ENCODE measurements at places on chromosomes 5 and 9.

GRCh38 chr9:129223551-129224208 is 45.6 kb upstream of the IER5L start:
- DNase-seq: peak; percentile 21

- no peak for DNase-seq
Observed at GRCh38 chr9:20395651-20396050, 226.6 kb downstream of the MLLT3 start.

- peak; percentile 13 for DNase-seq
Observed at GRCh38 chr9:92989561-92989960, 42.2 kb downstream of the FGD3 start.

GRCh38 chr5:166582416-166582815 is 1709.0 kb upstream of the WWC1 start:
- DNase-seq: no peak

- no peak for DNase-seq
Observed at GRCh38 chr9:124017929-124018729, 6.6 kb downstream of the LHX2 start.

GRCh38 chr9:97979788-97980478 is 3.2 kb upstream of the ANP32B start:
- no peak for DNase-seq

GRCh38 chr9:110255463-110256379 is 586 bp downstream of the TXN start:
- no peak for DNase-seq

All from NCI-H510A treated with DMSO at 0.1 percent for 48 hours (cell line).